ENCODE measurements at places on chromosomes 11 and 22. TPM values are rescaled to one million over a fixed set of nuclear protein-coding genes. Genes with fewer than 3 reads are reported as not detected.
A peak's percentile ranks its signal among the peaks of the same experiment; 100 is the strongest.

OR10D3 gene
- not detected for total RNA-seq

ANO9 gene
- total RNA-seq: 11.7 TPM

OR8G5 gene
- total RNA-seq: not detected

SHISA8 gene
- total RNA-seq: not detected

APOL5 gene
- total RNA-seq: not detected

RBMXL2 gene
- not detected for total RNA-seq

C11orf16 gene
- 13.1 TPM for total RNA-seq

OR2D2 gene
- total RNA-seq: 4.2 TPM

TENM4 gene
- 15.7 TPM for total RNA-seq

DNA sequence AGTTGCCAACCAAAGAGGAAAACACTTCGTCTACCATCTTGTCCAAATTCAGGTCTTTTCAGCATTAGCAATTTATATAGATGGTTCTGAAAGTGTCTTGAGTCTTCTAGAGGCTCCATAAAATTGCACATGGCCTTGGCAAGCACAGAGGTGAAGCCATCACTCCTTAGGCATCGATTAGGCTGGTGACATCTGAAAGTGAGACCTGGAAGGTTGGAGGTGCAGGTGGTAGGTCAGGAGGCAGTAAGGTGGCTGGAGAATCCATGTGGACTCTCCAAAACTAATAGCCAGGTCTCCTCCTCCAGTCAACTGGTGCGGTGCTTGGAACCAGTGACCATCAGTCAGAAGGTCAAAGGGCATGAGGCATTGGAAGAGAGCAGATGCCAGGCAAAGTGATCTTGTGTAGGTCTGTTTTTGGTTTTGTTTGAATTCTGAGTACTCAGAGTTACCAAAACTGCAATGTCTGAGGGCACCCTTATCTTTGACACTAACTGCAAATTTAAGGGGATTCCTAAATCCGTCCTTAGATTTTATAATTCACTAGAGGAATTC lies 6.6 kb upstream of the APOL2 start:
- no peak for DNase-seq

GRCh38 chr11:17468122-17468521 lies 8.5 kb downstream of the ABCC8 start:
- DNase-seq: no peak

DNA sequence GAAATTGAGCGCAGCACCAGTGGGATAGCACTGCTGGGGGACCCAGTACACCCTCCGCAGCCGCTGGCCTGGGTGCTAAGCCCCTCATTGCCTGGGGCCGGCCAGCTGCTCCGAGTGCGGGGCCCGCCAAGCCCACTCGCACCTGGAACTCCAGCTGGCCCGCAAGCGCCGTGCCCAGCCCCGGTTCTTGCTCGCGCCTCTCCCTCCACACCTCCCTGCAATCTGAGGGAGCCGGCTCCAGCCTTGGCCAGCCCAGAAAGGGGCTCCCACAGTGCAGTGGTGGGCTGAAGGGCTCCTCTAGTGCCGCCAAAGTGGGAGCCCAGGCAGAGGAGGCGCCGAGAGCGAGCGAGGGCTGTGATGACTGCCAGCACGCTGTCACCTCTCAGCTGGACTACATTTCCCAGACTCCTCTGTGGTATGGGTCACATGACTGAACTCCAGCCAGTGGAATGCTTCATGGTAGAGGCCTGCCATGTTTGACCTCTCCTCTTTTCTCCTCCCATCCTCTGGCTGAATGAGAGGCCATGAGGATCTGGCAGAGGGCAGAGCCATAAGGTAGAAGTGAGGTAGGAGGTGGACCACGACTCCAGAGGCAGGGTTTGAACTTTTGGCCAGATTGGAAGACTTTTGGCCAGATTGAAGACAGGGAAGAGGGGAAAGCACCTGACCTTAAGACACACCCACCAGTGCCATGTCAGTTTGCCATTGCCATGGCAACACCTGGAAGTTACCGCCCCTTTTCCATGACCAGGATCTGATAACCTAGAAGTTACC lies 6.2 kb downstream of the MRGPRD start:
- DNase-seq: peak; percentile 17

DNA sequence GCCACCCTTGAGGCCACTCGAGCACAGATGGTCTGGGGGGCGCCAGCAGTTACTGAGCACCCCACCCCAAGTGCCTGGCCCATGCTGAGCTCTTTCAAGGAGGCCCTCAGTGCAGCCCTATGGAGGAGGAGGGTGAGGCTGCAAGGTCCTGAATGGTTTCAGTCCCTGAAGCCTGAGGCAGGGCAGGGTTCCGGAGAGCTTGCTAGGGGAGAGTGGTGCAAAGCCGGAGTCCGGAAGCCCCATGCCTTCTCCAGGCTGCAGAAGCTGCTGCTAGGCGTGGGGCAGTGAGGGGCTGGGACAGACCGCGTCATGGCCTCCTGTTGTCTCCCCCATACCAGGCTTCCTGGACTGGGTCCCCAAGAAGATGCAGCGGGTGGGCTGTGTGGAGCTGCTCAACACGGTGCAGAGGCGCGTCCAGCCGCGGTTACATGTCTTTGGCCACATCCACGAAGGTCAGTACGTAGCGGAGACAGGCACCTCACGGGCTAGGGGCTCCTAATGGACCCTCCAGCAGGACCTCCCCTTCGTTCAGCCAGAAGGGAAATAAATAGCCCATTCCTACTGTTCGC lies 90.6 kb downstream of the MPPED1 start:
- DNase-seq: no peak

DNA sequence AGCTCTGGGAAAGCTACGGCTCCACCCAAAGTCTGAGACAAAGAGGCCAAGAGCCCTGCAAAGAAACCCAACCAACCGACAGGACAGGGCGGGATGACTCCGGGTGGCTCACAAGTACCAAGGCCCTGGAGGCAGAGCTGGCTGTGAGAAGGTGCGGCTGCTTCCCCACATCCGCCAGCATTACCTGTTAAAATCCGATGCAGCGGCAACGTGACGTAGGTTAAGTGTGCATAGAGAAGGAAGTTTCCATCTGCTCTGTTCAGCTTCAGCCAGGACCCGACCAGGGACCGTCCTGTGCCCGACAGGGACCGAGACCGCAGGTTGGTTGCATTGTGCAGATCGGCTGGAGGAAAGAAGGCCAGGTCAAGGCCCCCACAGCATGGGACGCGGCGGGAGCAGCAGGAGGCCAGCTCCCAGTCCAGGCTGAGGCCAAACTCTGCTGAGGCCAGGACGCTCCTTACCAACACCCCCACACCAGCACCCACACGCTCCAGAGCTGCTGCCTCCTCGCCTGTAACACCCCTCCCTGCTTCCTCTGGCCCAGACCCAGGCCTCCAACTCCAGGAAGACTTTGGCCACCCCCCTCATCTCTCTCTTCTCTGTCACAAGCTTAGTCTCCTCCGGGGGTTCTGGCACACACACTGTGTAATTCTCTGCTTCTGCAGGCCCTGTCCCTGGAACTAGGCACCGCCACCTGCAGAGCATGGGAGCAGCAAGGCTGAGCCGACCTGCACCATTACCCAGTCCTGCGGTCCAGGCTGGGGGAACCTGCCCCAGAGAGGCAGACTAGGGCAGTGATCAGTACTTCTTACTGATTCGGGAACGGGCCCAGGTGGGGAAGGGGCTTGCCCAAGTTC lies 34.1 kb downstream of the NUP50 start:
- no peak for DNase-seq

DNA sequence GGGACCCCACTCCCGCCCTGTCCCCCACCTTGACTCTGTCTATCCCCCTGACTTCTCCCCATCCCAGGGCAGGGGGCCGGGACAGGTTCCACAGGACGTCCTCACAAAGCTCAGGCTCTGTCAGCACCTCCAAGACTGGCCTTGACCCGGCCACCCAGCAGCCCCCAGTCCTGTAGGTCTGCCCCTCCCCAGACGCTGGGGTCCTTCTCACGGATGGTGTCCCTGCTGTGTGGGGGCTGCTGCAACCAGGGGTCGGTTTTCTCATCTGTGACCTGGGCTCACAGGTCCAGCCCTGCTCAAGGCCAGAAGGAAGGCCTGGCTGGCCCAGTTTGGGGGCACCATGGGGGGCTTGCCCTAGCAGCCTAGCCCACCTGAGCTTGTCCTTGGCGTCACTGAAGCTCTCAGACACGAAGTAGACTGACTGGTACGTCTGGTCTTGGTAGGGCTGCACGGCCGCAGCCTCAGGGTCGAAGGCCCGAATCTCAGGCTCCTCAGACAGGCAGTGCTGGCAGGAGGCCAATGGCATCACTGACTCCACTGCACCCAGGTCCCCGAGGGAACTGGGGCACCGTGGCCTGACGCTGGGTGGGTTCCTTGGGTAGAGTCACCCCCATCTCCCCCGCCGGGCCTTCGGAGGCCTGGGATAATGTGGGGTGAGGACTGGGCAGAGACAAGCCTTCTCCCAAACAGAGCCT lies 4.0 kb upstream of the INS start:
- no peak for DNase-seq

- no peak for DNase-seq
Measured at GRCh38 chr11:47571895-47572294, 6.5 kb downstream of the PTPMT1 start.

GRCh38 chr22:41395531-41396240 lies 13.9 kb downstream of the TEF start:
- peak; percentile 81 for DNase-seq

DNA sequence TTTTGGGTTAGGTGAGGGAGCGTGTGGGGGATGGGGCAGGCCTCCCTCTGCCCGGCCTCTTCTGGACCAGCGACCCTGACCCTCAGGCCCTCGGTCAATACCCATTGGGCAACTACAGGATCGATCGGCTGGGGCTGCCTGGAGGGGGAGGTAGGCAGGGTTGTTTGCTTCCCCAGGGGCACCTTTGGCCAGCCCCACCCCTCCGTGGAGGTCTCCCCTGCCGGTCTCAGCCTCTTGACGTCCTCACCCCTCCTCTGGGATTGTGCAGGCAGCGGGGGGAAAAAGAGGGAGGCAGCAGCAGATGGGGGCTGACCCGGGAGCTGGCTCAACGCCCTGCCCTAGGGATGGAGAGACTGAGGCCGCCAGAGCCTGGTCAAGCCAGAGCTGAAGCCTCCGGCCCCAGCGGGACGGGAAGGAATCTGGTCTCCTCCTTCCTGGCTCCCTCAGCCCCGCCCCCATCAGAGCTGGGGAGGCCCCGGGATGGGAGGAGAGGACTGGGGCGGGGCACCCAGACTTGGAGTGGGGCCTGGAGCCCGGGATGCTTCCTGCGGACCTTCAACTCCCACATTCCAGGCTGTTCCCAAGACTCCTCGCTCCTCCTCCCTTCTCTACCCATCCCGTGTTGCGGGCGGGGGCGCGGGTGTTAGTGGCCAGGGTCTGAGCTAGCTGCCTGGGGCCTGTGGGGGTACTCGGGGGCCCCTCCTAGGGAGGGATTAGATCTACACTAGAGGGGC lies 14.4 kb upstream of the CDC42EP1 start:
- DNase-seq: peak; percentile 90

- DNase-seq: no peak
Measured at GRCh38 chr11:44930588-44931302, 19.9 kb downstream of the TP53I11 start.

DNA sequence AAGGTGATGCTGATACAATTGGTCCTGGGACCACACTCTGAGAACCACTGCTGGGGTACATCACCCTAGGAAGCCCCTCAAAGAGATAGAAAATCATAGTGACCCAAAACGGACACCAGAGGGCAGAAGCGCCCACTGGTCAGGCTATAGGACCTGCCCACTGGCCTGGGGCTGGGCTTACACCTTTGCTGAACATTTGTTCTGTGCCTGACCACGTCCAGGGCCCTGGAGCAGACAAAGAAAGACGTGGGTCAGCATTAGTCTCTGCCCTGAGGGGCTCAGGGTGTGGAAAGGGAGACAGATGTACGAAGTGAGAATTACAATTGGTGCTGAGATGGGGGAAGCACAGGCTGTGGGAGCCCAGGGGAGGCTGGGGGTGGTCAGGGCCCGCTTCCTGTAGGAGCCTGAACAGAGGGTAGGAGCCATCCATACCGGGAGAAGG lies 14.4 kb upstream of the SERPINH1 start:
- peak; percentile 78 for DNase-seq

- no peak for DNase-seq
Measured at GRCh38 chr11:69311767-69312385, 17.9 kb downstream of the MYEOV start.

- peak; percentile 46 for DNase-seq
Measured at GRCh38 chr22:32804531-32805360, 3.2 kb downstream of the TIMP3 start.

DNA sequence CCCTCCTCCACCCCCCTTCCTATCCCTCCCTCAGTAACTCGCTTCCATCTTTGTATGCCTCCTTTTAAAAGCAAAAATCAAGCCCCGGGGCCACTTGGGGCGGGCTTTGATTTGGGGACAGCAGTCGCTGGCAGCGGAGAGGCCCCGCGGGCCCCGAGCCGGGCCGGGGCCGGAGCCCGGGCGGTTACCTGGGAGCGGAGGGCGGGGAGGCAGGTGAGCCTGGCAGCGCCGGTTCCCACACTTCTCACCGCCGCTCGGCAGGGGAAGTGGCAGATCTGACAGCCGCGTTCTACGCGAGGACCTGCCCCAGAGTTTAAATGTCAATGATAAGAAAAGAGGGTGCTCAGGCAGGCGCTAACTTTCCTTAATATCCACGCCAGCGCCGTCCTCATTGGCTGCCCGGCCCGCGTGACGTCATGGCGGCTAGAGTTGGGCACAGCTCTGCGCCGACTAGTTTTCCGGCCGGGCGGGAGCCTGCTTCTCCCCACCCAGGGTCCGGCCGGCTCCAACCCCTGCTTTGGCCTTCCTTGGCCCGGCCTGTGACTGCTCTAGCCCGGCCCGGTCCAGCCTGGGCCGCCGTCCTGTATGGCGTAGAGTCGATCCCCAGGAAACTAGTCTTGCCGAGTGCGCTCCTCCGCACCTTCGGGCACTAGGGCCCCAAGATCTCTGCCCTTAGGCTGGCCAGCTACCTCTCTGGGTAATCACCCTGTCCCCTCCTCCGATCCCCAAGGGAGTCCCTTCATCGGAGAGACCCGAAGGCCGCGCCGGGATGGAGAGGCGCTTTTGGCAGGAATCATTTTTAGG lies 6.7 kb upstream of the PAX6 start:
- no peak for DNase-seq

- no peak for DNase-seq
Measured at GRCh38 chr22:47805394-47805935, 1043.0 kb downstream of the TBC1D22A start.

- no peak for DNase-seq
Measured at GRCh38 chr11:108571001-108571400, 22.6 kb downstream of the EXPH5 start.

DNA sequence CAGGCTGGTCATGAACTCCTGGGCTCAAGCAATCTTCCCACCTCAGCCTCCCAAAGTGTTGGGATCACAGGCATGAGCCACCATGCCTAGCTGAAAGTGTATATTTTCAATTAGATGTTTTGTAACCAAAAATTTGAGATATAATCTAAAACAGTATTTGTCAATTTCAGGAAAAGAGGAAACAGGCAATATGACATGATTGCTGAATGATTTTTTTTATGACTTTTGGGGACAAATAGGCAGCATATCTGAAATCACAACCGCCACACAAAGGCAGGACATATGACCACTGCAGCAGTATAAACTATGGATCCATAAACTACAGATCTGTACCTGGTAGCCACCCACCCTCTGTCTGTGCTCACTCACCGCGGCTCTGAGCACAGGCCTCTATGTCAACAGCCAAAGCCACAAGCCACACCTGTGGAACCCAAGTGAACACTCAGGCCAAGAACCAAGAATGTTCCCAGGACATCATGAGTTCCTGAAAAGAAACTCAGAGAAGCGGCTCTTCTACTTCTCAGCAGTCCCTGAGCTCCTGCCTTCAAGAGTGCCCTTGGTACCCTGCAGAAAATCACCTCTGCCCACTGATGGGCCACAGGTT lies 22.5 kb downstream of the PISD start:
- DNase-seq: no peak

- no peak for DNase-seq
Measured at GRCh38 chr11:113213549-113213948, 100.8 kb upstream of the TTC12 start.

Data from upper lobe of left lung (tissue), 6 donors.